ENCODE measurements at places on chromosomes 7 and 10.
A peak's percentile ranks its signal among the peaks of the same experiment; 100 is the strongest.

DNA sequence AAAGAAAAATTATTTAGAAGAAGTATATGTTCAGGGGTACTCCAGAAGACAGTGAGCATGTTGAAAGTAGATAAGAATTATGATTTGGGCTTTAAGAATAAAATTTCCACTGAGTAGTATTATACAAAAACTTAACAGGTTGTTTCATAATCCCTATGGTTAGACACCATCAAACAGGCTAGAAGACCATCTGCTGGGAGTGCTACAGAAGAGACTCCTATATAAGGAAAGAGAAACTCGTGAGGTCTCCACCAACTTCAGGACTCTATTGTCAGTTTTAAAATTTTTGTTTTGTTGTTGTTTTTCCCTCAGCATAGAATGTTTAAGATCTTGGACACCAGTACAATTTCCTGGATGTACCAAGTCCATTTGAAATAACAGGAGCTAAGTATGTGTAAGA is 13.1 kb downstream of the DNAJC1 start:
- DNase-seq: no peak

DNA sequence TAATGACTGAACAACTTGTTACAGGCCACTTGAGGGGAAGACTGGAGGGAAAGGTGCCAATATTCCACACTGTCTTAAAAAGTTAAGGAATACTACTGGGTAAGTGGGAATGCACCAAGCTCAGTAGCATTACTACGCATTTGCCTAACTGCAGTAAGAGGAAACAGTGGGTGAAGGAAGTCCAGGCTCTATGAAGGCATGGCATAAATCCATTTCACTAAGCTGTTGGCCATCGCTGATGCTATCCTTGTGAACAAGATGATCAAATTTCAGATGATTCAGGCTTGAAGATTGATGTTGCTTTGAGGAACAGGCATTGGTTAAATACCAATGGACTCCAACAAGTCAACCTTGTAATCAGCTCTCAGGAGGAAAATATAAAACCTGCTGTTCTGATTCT is 44.2 kb upstream of the TES start:
- peak; percentile 36 for DNase-seq

DNA sequence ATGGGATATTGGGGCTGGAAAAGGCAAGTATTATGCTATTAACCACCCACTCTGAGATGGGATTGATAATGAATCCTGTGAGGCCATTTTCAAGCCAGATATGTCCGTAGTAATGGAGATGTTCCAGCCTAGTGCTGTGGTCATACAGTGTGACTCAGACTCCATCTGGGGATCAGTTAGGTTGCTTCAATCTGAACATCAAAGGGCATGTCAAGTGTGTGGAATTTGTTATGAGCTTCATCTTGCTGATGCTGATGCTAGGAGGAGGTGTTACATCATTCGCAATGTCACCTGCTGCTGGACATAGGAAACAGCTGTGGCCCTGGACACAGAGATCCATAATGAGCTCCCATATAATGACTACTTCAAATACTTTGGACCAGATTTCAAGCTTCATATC is 144.7 kb downstream of the PLCE1 start:
- DNase-seq: no peak

DNA sequence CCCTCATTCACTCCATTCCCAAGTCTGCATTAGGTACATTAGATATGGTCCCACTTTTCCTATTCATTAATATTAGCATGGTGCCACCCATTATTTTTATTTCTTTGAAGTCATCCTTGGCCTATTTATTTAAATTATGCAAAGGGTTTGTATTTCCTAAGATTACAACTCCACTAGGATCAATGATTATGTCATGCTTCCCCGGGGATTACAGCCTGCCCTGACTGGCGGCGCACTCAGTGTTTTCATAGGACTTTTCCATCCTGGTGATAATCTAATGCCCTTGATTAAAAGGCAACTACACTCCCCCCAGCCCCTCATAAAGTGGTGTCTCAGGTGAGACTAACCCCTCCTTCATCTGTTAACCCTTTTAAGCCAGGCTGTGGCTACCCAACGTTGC is 187.2 kb downstream of the POU6F2 start:
- peak; percentile 15 for DNase-seq

GRCh38 chr7:118184565-118184940 is 589 bp downstream of the LSM8 start:
- DNase-seq: no peak

DNA sequence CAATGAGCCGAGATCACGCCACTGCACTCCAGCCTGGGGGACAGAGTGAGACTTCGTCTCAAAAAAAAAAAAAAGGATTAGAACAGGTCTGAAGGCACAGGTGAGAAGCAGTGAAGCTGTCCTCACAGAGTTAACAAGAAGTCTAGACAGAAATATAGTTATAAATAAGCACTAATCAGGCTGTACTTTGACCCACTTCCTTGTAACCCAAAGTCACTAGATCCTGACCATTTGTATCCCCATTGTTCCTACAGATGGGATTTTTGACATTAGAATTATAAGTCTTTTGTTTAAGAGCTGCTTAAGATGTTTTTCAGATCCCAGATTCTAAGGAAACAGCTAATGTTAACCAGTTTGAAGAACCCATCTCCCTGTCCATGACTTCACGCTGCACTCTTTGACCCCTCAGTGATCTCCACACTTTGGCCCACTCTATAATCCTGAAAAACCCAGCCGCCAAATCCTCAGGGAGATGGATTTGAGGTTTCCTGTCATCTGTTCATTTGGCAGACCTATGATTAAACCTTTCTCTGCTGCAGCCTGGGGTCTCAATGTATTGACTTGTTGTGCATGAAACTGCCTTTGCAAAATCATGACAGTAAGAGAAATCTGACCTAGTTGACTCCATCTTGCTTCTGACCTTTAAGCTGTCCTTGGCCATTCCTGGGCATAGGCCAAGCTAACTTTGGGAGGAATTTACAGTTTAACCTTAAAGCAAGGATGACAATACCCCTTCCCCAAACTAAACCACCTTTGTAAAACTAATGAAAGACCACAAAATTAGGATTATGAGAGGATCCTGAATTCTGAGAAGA is 11.4 kb downstream of the SSMEM1 start:
- DNase-seq: no peak

- peak; percentile 46 for DNase-seq
These were observed 550.0 kb downstream of the MDFIC start for GRCh38 chr7:115471891-115472290.

GRCh38 chr7:107551936-107552335 is 11.8 kb downstream of the COG5 start:
- DNase-seq: peak; percentile 49

DNA sequence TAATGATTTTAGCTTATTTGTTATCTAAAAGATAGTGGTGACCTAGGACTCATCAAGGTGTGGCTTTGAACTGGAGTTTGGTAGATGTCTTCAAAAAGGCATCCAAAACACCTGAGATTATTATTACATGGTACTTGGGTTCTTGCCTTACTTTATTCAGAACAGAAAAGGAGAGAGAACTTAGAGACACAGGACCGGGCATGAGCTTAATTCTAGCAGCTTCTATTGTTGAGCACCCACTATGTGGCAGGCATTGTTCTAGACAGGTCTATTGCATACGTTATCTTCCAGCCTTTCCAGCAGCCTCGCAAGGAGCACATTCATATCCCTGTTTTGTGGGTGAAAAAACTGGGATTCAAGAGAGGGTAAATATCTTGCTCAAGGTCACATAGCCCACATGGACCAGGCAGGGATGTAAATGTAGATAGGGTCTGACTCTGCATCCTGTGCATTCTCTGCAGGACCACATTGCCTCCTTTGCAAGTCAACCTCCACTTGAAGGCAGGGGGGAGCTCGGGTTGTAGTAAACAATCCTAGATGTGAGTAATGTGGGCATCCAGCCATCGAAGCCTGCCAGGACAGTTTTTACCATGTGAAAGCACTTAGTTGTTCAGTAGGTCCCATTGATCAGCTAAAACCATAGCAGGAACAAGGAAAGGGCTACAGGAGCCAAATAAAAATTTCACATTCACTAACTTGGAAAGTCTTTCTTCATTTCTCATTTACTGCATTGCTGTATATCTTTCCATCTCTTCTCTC is 551.4 kb downstream of the LRMDA start:
- peak; percentile 27 for DNase-seq

- DNase-seq: no peak
These were observed 67.0 kb downstream of the SYPL1 start for GRCh38 chr7:106045139-106045538.

DNA sequence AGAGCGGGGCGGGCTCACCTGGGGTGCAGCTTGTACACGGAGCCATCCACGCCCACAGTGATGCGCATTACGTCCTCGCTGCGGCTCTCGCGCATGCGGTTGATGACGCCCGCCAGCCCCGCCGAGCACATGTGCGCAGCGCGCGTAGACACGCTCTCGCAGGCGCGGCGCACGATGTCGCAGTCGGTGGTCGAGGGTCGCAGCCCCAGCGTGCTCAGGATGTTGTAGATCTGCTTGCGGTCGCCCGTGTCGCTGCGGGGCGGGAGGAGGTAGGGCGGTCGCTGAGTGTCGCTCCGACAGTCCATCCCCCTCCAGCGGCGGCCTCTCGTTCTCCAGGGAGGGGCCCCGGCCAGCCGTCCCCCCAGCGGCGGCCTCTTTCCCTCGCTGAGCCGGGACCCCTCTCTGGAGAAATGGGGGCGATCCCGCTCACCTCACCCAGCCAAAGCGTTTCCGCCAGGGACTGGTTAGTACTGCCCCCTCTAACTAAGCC is 4.4 kb upstream of the MYL7 start:
- DNase-seq: peak; percentile 27

DNA sequence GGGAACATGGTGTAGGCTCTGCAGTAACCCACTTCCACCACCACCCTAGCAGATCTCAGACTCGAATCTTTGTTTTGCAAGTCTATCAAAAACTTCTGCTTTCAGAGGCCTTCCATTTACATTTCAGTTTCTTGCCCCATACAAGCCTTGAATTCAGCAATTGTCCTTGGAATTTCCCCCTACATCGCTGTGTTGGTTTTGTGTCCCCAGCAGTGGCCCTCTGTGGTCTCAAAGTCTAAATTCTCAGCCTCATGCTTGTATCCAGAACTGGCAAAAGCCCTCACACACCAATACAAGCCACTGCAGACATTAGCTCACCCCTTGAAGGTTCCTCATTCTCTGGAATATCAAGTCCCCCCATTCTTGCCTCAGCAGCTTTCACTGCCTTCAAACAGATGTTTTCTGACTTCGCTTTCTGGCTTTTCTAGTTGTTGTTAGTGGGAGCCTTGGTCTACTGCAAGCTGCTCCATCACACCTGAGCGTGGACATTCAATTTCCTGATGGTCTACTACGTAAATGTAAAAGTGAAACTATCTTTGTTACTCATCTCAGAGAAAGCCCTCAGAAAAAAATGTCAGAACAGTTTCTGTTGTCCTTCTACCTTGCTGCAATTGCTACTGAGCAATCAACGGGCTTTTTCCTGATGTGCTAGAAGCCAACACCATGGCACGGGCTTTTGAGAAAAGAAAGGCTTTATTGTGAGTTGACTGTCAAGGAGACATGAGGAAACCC is 1.8 kb upstream of the NUB1 start:
- no peak for DNase-seq

GRCh38 chr10:34936061-34936460 is 121.0 kb upstream of the PARD3 start:
- DNase-seq: no peak

DNA sequence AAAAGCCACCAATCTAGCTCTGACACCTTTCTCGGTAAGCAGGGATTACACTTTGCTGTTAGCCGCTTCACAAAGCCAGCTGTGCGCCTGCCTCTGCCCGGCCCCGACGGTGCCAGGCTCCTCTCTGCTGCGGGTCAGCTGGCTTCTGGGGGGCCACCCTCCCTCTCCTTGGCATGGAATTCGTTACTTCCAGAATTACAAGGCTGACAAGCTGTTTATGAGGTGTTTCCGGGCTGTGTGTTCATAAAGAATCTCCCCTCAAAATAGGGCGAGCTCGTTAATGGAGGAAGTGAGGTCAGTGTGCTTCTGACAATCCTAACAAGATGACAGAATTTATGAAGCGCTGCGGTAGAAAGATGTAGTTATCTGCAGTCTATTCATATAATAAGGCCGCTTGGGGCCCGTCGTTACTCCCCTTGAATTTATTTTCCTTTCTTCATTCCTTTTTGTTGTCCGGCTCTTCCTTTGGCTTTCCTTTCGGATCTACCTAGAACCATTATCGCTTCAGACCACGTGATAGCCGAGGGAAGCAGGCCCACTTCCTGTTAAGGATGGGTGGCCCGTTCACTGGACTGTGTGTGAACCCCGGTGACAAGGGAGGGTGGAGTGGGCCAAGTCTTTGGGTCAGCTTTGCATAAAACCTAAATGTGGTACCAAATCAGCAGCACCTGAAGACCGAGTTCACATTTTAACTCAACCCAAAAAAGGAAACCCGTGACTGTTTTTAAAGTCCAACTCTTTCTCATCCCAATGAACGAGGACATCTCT is 273.0 kb upstream of the YAE1 start:
- no peak for DNase-seq

GRCh38 chr10:78777867-78778266 is 290.9 kb upstream of the ZMIZ1 start:
- DNase-seq: no peak

GRCh38 chr7:44063894-44064651 is 1.3 kb downstream of the PGAM2 start:
- no peak for DNase-seq

DNA sequence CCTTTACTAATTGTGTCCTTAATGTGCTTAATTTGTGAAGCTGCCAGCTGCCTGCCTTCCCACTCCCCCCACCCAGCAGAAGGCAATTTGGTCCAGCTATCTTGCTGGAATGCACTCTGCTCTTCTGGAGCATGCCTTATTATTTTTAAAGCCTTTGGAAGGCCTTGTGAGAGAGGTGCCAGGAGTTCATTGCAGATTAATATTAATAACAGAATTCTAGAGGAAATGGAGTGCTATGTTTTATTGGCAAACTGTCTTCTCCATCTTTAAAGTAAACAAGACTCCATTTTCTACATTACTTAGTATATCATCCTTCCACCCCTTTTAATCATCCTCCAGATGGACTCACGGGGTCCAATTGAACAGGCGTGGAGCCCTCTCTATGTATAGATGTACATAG is 50.8 kb upstream of the ZNF32 start:
- no peak for DNase-seq
